Astrocyte (in vitro differentiated cells and primary cell): ENCODE measurements at places on chromosomes 11 and 22. TPM values are rescaled to one million over a fixed set of nuclear protein-coding genes. Genes with fewer than 3 reads are reported as not detected.

DNA sequence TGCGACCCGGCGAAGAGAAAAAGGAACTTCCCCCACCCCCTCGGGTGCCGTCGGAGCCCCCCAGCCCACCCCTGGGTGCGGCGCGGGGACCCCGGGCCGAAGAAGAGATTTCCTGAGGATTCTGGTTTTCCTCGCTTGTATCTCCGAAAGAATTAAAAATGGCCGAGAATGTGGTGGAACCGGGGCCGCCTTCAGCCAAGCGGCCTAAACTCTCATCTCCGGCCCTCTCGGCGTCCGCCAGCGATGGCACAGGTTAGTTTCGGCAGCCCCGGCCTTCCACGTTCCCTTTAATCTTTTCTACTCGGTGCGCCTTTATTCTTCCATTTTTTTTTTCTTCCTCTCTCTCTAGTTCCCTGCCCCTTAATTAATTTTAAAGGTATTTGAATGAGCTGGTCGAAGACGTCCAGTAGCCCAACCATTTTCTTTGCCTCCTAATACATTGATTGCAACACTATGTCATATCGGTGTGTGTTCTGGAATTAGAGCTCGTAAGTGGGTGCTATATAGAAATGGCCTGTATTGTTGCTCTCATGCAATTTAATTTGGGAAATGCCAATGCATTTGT lies 537 bp downstream of the EP300 start:
- peak; percentile 6 for DNase-seq

DNA sequence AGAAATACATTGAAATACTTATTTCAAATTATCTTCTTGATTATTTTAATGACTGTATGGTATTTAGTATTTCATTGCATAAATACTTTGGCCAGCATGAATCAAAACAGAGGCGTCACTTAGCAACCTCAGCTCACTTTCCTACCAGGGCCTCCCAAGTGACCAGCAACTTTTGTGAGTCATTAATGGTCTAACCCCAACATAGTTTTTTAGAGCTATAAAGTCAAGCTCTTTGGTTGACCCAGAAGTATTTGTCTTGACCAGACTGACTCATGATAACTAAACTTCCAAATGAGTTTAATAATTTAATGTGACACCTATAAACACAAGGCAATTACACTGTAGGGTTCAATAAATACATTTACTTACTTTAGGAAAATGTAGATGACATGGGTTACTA lies 27.9 kb upstream of the RBMXL2 start:
- peak; percentile 26 for DNase-seq

- DNase-seq, result peak; percentile 50
Measured at GRCh38 chr11:78802058-78802761, 227.5 kb upstream of the NARS2 start.

Gene PHLDA2
- 78.8 and 80.8 TPM in 2 replicates for total RNA-seq

Gene PKDREJ
- not detected in 2 replicates for total RNA-seq

- no peak for DNase-seq
Measured at GRCh38 chr11:127607487-127608085, 607.0 kb upstream of the KIRREL3 start.

DNA sequence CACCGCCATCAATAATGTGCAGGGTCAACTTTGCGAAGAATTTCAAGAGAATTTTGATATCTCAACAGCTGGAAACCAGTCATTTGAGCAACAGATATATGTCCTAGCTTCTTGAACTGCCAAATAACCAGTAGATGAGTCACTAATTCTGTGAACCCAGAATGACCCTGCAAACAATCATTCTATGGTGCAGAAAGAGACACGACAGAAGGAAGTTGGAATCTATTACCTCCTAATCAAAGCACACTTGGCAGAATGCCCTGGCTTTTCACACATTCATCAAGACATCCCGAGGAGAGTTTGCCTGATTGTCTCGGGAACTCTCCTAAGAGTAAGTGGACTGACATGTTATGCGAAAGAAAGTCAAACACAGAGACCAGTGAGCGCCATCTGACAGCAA lies 621.1 kb downstream of the OPCML start:
- peak; percentile 90 for DNase-seq

DNA sequence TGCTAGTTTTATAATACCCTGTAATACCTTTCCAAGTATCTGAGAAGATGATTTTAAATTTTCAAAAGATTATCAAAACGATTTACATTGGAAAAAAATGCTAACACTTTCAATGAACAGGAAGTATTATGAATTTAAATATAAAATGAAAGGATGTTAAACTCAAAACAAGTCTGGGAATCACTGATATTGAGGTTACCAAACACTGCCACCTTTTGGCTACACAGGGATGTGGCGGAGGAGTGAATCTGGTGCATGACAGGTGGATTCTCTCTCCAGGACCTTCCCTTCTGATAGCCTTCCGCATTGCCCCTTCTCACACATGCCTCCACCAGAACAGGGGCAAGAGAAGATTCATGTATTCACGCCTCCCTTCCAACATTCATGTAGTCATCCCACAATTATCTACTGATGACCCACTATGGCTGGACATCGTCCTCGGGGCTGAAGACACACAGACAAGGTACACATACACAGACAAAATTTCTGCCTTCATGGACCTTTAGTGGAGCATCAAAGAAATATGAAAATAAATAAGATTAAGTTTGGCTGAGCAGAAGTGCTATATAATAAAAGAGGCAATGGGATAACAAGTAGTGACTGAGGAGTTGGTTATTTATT lies 34.7 kb downstream of the ATG16L2 start:
- no peak for DNase-seq

Gene NCAM1
- total RNA-seq, result 17.4 and 24.5 TPM in 2 replicates

Gene MS4A10
- not detected in 2 replicates for total RNA-seq

- DNase-seq, result peak; percentile 40
Measured at GRCh38 chr11:124536520-124536919, 6.9 kb downstream of the OR8B12 start.

GRCh38 chr22:40368016-40368415 lies 2.4 kb upstream of the SGSM3 start:
- DNase-seq, result no peak

- DNase-seq, result peak; percentile 65
Measured at GRCh38 chr11:34305193-34305592, 52.6 kb downstream of the ABTB2 start.

DNA sequence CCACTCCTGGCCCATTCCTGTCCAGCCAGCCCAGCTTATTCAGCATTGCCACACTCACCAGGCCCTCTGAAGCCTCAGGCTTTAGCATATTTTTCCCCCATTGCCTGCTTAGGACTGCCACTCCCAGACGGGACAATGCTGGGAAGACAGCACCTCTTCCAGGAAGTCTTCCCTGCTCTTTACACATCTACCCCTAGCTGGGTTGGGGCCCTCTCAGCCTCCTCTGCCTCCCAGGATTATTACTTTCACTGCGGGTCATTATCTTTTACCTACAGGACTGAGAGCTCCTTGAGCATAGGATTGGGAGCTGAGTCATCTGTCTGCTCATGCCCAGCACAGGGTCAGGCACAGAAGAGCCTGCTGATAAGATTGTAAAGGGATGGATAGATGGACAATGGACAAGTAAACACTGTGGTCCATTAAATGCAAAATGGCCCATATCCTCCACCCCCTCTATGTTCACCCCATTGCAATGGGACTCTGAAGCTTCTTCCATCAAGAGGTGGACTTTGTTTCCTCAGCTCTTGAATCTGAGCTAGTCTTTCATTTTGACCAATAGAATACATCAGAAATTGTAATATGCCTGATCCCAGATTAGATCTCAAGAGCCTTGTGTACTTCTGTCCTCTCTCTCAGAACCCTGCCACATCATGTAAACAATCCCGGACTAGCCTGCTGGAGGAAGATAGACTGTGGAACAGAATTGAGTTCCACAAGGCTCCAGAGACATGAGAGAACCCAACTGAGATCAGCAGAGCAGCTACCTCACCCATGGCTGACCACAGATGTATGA lies 32.0 kb upstream of the LRRC32 start:
- DNase-seq, result no peak

DNA sequence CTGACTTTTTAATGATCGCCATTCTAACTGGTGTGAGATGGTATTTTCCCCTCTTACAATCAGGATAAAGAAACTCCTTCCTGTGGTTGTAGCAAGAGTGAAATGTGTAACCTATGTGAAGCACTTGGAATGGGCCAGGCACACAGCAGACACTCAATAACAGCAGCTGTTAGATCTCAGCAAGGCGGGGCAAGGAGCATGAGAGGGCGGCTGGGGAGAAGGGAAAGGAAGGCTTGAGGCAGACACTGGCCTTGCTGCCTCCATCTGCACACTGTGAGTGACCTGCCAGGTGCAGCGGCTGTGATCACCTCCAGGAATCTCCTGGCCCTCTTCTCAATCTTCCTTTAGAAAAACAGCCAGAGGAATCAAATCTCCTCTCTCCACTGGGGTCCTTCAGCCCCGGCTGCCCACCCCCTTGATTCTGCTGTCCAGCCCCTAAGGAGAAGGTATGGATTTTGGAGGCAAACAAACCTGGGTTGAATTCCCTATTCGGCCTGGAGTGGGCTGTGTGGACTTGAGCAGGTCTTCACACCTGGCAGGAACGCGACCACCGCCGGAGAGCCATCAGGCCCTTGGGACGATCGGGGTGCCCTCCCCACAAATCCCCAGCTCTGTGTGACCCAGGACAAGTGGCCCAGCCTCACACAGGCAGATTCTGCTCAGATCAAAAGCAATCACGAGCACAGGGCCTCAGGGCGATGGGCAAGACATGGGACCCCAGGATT lies 49.0 kb downstream of the RPUSD4 start:
- DNase-seq, result no peak

- DNase-seq, result no peak
Measured at GRCh38 chr11:8267831-8268529, 4.3 kb upstream of the LMO1 start.

- no peak for DNase-seq
Measured at GRCh38 chr11:1544536-1544935, 27.5 kb downstream of the DUSP8 start.

DNA sequence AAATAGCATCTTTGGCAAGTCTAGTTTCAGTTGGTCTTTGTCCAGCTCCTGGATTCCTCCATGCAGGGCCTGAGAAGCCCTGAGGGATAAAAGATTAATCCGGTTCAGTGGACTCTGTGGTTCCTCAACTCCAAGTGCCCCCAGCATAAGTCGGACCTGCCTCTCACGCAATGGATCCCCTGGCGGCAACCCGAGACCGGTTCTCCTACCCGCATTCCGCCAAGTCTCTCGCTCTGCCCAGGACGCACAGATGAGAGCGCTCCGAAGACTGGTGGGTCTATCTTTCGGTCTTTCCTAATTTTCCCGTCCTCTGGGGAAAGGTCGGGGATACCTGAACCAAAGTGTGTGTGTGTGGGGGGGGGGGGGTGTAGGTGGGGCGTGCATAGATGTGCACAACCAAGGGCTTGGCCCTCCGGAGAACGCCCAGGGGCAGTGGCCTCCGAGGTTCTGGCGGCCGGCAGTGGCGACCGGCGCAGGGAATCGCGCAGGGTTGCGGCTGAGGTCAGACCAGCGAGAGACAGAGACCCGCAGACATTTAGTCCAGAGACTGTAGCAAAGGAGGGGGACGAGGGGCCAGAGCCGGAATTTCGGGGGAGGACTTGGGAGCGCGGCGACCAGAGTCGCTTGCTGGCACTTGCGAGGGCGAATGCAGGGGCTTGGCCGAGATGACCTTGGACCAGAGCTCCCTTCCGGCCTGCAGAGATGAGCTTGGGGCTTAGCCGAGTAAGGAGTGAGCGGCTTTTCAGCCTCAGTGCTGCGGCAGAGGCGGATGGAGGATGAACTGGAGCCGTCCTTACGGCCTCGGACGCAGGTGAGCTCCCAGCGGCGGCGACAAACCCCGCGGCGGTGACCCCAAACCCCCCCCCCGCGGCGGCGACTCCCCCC lies 712 bp upstream of the SLC2A11 start:
- peak; percentile 54 for DNase-seq

DNA sequence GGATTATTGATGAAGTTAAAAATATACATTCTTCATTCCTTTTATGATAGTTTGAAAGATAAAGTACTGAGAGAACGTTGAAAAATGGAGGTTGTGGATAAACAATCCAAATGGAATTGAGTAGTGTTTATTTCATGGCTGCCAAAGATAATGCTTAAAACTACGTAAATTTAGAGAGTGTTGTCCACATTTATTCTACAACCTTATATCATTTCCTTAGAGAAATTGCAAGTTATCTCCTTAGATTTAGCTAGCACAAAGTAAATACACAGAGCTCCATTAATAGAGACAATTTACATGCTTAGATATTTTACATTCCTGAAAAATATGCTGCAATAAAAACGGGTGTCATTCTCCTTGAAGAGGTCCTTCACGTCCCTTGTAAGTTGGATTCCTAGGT lies 146.5 kb upstream of the CCDC179 start:
- DNase-seq, result no peak

Gene CABP4
- not detected in 2 replicates for total RNA-seq

Gene COMT
- 116 and 120 TPM in 2 replicates for total RNA-seq

GRCh38 chr11:68872216-68873003 lies 30.7 kb upstream of the CPT1A start:
- DNase-seq, result peak; percentile 27

GRCh38 chr11:83006877-83007330 lies 64.8 kb downstream of the RAB30 start:
- no peak for DNase-seq

- no peak for DNase-seq
Measured at GRCh38 chr11:108085672-108086071, 35.7 kb upstream of the ACAT1 start.

GRCh38 chr11:131758726-131759125 lies 388.3 kb downstream of the NTM start:
- no peak for DNase-seq

GRCh38 chr11:41970681-41971080 lies 511.2 kb upstream of the LRRC4C start:
- no peak for DNase-seq

DNA sequence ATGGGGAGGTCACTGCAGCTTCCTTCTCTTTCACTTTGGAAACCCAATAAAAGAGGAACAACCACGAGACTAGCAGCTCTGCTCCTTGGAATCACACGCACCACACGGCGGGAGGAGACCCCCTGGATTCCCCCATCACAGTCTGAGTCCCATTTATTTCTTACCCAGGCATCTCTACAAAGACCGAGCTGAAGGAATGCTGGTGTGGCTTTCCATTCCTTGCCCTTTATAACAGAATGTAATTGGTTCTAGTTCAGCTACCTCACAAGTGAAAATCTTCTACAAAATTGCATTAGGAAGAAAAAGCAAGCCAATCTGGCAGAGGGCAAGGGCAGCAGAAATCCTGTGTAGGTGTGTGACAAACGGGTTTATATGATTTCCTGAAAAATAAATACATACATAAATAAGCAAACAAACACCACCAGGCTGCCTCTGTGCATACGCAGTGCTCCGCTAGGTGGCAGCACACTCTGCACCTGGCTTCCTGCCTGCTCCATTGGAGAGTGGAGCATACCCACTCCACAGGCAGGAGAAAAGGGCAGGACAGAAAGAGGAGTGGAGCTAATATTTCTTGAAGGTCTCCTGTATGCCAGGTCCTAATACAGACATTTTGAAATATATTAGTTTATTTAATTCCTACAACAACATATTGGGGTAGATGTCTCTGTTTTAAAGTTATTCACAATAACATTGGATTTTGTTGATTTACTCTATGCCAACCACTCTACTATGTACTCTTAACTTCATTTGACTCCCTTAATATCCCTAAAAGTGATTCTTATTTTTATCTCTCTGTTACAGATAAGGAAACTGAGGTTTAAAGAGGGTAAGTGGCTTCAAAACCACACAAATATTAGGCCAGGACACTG lies 673.1 kb downstream of the KCNA4 start:
- DNase-seq, result no peak

Gene GTSE1
- total RNA-seq, result 2.4 and 4.1 TPM in 2 replicates
